ENCODE measurements at places on chromosomes 13 and 19. TPM values are rescaled to one million over a fixed set of nuclear protein-coding genes. Genes with fewer than 3 reads are reported as not detected.

- H3K27me3 ChIP-seq, result no peaks in the 10 kb centered on the region
- H3K4me1 ChIP-seq, result peaks cover 63% of the 10 kb centered on the region
- DNase-seq, result peak; percentile 88
- H3K36me3 ChIP-seq, result peaks cover 26% of the 10 kb centered on the region
- H3K4me3 ChIP-seq, result peak within 1 kb of the TSS; percentile 92
- peak within 1 kb of the TSS; percentile 83 for H3K27ac ChIP-seq
Observed at GRCh38 chr13:101452519-101453485, at the start of gene ITGBL1. Gene ITGBL1 (plus strand): TSS chr13:101452675. CDS start chr13:101452834, 159 bp downstream.

IFI30 gene
- not detected for total RNA-seq

DNA sequence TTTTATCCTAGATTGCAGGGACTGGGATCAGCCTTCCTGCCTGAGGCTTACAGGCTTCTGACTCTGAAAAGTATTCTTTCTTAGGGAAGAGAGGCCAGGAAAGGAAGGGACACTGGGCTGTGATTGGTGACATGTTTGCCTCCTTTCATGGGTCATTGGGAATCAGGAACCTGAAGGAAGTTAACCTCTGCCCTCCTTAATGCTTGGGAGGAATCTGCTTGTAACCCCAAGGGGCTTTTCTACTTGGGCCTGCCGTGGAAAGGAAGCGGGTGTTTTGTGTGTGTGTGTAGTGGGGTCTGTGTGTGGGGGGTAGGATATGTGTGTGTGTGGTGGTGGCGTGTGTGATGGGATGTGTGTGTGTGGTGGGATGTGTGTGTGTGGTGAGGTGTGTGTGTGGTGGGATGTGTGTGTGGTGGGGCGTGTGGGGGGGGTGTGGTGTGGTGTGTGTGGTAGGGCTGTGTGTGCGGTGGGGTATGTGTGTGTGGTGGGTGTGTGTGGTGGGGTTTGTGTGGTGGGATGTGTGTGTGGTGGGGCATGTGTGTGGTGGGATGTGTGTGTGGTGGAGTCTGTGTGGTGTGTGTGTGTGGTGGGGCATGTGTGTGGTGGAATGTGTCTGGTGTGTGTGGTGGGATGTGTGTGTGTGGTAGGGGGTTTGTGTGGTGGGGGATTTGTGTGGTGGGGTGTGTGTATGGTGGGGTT lies 41.3 kb upstream of the NPAS1 start:
- peak overlapping the region; percentile 98 for H3K27ac ChIP-seq
- no peaks in the 10 kb centered on the region for H3K27me3 ChIP-seq
- no peaks in the 10 kb centered on the region for H3K36me3 ChIP-seq
- H3K4me3 ChIP-seq, result no peak overlapping the region
- peaks cover 77% of the 10 kb centered on the region for H3K4me1 ChIP-seq

CALR3 gene
- not detected for total RNA-seq

C13orf42 gene
- not detected for total RNA-seq

GRCh38 chr13:67967031-67967430 lies 736.9 kb upstream of the PCDH9 start:
- H3K36me3 ChIP-seq, result no peaks in the 10 kb centered on the region
- no peaks in the 10 kb centered on the region for H3K27me3 ChIP-seq
- H3K4me1 ChIP-seq, result no peaks in the 10 kb centered on the region

ZNF599 gene
- total RNA-seq, result 9.2 TPM

DNA sequence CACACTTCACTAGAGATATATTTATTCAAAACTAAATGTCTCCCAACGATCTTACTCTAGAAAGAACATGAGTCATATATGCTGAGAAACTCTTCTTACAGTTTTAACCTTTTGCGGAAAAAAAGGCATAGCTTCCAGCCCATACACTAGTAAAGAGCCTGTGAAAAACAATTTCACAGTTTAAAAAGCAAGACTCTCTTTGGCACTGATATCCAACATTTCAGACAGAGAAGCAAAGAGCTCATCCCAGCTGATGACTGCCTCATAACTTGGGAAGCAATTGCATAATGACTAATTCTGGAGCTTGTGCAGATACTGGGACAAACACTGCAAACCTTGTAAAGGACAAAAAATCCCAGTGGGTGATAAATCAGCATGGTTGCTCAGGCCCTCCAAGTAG lies 88.0 kb downstream of the ENOX1 start:
- no peaks in the 10 kb centered on the region for H3K36me3 ChIP-seq
- H3K27me3 ChIP-seq, result no peaks in the 10 kb centered on the region
- no peak for DNase-seq
- no peak overlapping the region for H3K4me3 ChIP-seq

- H3K27ac ChIP-seq, result no peak overlapping the region
- H3K4me1 ChIP-seq, result peaks cover 29% of the 10 kb centered on the region
- H3K27me3 ChIP-seq, result peaks cover 4% of the 10 kb centered on the region
- no peak overlapping the region for H3K4me3 ChIP-seq
- no peaks in the 10 kb centered on the region for H3K36me3 ChIP-seq
Observed at GRCh38 chr13:30145709-30146367, 161.5 kb downstream of the KATNAL1 start.

GRCh38 chr13:42064966-42065365 lies 16.5 kb downstream of the DGKH start:
- no peaks in the 10 kb centered on the region for H3K27me3 ChIP-seq
- no peak overlapping the region for H3K4me3 ChIP-seq
- peaks cover 28% of the 10 kb centered on the region for H3K36me3 ChIP-seq
- no peak for DNase-seq
- H3K4me1 ChIP-seq, result peaks cover 22% of the 10 kb centered on the region
- H3K27ac ChIP-seq, result no peak overlapping the region

DNA sequence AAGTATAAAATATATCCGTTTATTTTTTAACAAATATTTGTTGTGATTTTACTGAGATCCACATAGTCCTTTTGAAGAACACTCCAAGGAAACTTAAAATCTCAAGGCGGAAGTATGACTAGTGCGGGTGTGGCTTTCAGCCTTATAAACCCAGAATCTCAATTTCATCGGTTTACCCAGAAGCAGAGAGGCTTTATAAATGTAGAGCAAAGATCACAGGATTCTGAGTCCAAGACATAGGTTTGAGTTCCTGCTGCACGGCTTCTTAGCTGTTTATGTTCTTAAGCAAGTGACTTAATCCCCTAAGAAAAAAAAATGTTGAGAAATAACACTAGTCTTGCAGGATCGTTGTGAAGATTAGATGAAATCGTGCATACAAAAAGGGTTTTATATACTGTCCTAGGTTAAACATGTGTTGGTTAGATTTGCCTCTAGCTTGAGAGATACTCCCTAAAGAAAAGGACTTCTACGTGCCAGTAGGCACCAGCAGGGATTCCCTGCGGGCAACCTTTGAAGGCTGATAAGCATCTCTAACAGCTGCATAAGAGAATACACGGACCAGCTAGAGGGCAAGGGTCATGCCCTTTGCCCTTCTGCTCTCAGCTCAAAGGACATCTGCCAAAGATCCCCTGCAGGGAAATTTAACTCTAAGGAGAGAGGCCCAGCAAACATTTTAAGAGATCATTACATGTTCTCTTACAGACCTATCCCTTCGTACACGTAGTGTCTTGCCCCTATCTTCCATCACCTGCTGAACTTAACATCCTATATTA lies 130.4 kb upstream of the MIR17HG start:
- DNase-seq, result no peak
- no peaks in the 10 kb centered on the region for H3K36me3 ChIP-seq
- peaks cover 2% of the 10 kb centered on the region for H3K27me3 ChIP-seq
- H3K27ac ChIP-seq, result no peak overlapping the region

GRCh38 chr13:59408738-59409137 lies 755.0 kb downstream of the DIAPH3 start:
- no peak overlapping the region for H3K27ac ChIP-seq
- DNase-seq, result no peak
- H3K36me3 ChIP-seq, result no peaks in the 10 kb centered on the region
- no peaks in the 10 kb centered on the region for H3K4me1 ChIP-seq
- no peaks in the 10 kb centered on the region for H3K27me3 ChIP-seq

DNA sequence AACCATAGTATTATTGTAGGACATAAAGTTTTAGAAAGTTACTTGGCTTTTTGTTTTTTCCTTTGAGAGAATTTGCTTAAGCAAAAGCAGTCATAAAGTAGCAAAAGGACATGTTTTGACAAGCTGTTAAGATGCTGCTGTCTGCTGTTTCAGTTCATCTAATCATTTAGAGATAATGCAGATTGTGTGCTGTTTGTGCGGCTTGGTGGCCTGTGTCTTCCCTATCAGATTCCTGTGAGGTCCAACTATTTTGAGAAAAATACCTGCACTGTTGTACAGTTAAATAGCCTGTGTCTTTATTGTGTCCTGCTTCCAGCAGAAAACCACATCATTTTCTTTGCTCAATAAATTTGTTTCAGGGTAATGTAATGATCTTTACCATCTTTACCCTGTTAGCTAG lies 20.0 kb downstream of the UCHL3 start:
- no peak overlapping the region for H3K27ac ChIP-seq
- H3K4me1 ChIP-seq, result peaks cover 5% of the 10 kb centered on the region
- DNase-seq, result no peak

CLC gene
- total RNA-seq, result not detected

GRCh38 chr13:59950266-59950665 lies 213.5 kb downstream of the DIAPH3 start:
- H3K27ac ChIP-seq, result no peak overlapping the region
- peaks cover 35% of the 10 kb centered on the region for H3K4me1 ChIP-seq
- H3K36me3 ChIP-seq, result no peaks in the 10 kb centered on the region
- H3K4me3 ChIP-seq, result no peak overlapping the region

- peaks cover 5% of the 10 kb centered on the region for H3K36me3 ChIP-seq
- H3K4me1 ChIP-seq, result peaks cover 36% of the 10 kb centered on the region
- H3K4me3 ChIP-seq, result no peak overlapping the region
- H3K27ac ChIP-seq, result no peak overlapping the region
- DNase-seq, result no peak
Observed at GRCh38 chr13:97302611-97303010, 80.5 kb downstream of the MBNL2 start.

GRCh38 chr13:57857945-57858344 lies 226.4 kb downstream of the PCDH17 start:
- no peaks in the 10 kb centered on the region for H3K4me1 ChIP-seq
- H3K36me3 ChIP-seq, result no peaks in the 10 kb centered on the region
- no peak overlapping the region for H3K27ac ChIP-seq
- no peak overlapping the region for H3K4me3 ChIP-seq
- peaks cover 2% of the 10 kb centered on the region for H3K27me3 ChIP-seq

P2RY11 gene
- total RNA-seq, result 15.7 TPM

OVOL3 gene
- total RNA-seq, result not detected

GRCh38 chr13:101109005-101109404 lies 307.3 kb downstream of the NALCN start:
- H3K4me3 ChIP-seq, result no peak overlapping the region
- H3K36me3 ChIP-seq, result peaks cover 50% of the 10 kb centered on the region
- DNase-seq, result no peak
- H3K27me3 ChIP-seq, result no peaks in the 10 kb centered on the region

CADM4 gene
- 9.0 TPM for total RNA-seq

GRCh38 chr19:4362101-4362828 lies 18.9 kb downstream of the MPND start:
- no peak overlapping the region for H3K27ac ChIP-seq
- H3K36me3 ChIP-seq, result peaks cover 14% of the 10 kb centered on the region
- H3K4me3 ChIP-seq, result no peak overlapping the region

IPO5 gene
- 145 TPM for total RNA-seq
